ENCODE measurements at places on chromosomes 3 and 15.

GRCh38 chr15:57570340-57570739 is 21.4 kb upstream of the MYZAP start:
- DNase-seq: no peak

- DNase-seq: no peak
These were observed 53.5 kb downstream of the AMOTL2 start for GRCh38 chr3:134320749-134321148.

DNA sequence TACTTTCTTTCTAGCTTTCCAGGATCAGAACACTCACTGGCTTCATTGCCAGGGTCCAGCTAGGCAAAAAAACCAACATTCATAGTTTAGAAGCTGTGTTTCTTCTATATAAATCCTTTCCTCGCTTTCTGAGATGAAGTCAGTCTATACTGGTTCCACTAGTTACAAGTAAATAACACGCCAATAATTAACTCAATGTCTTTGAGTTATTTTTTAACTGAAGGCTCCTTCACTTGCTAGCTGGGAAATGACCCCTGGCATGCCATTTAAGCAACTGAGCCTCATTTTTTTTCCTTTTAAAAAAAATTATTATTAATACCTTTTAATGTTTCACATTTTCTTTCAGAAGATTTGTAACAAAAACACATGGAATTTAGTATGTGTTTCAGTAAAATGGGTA is 2.1 kb upstream of the CCDC174 start:
- no peak for DNase-seq

DNA sequence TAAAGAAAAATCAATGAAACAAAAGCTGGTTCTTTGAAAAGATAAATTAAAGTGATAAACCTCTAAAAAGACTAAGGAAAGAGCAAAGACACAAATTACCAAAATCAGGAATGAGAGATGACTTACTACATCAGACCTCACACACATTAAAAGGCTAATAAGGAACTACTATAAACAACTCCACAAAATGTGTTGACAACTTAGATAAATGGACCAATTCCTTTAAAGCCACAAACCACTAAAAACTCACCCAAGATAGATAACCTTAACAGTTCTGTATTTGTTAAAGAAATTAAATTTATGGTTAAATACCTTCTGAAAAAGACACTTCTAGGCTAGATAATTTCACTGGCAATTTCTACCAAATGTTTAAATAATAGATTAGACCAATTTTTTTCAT is 170.4 kb downstream of the SMAD6 start:
- DNase-seq: no peak

GRCh38 chr15:85955501-85956391 is 123.9 kb upstream of the AGBL1 start:
- no peak for DNase-seq

- DNase-seq: no peak
These were observed 498.2 kb downstream of the PYDC2 start for GRCh38 chr3:191958980-191959671.

- DNase-seq: peak; percentile 45
These were observed 1.4 kb upstream of the WNT5A start for GRCh38 chr3:55488398-55489055.

- DNase-seq: peak; percentile 81
These were observed 28.2 kb downstream of the UBE3A start for GRCh38 chr15:25410649-25411048.

- peak; percentile 67 for DNase-seq
These were observed 9.8 kb upstream of the RUVBL1 start for GRCh38 chr3:128133273-128133883.

DNA sequence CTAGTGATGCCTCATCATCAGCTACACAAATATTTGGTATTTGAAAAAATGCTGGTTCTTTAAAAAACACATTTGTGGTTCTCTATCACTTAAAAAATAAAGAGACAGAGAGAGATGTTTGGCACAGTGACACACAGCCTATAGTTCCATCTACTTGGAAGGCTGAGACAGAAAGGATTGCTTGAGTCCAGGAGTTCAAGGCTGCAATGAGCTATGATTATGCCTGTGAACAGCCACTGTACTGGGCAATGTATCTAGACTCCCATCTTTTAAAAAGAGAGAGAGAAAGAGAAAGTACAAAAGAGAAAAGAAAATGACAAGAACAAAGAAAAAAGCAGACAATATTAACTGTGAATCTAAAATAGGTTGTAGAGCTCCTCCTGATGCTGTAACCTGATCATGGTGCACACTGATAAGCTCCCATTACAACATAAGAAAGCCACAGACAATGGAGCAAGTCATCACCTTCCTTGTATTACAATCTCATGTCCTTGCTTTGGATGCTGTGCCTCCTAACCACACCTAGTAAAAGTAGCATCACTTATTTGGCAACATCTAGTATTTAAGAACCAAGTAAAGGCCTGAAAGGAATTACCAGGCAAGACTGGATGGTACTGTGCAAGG is 31.7 kb upstream of the MAP4 start:
- DNase-seq: no peak

DNA sequence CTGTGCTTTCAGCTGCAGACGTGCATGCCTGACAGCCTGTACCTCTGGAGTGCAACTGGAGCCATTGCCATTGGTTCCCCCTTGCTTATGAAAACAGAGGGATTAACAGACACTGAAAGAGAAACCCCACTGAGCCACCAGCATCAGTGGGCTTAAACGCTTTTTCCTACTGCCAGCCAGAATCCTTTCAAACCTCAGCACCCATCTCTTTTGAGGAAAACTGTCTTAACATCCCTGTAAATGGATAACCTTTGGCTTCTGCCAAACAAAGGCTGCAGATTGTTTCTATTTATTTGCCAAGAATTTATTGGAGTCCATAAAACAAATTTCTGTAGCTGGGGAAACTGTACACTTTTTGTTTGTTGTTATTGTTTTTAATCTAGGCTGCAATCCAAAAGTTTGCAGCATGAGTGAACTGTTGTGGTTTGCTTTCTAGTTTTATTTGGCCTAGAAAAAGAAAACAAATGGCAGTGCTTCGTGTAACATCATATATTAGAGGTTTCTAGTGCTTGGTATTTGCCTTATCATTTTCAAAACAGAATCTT is 369.2 kb upstream of the IL12A start:
- DNase-seq: no peak

- peak; percentile 19 for DNase-seq
These were observed 73.3 kb upstream of the RAD18 start for GRCh38 chr3:9036404-9037131.

GRCh38 chr3:73228959-73229358 is 167.5 kb downstream of the EBLN2 start:
- no peak for DNase-seq

DNA sequence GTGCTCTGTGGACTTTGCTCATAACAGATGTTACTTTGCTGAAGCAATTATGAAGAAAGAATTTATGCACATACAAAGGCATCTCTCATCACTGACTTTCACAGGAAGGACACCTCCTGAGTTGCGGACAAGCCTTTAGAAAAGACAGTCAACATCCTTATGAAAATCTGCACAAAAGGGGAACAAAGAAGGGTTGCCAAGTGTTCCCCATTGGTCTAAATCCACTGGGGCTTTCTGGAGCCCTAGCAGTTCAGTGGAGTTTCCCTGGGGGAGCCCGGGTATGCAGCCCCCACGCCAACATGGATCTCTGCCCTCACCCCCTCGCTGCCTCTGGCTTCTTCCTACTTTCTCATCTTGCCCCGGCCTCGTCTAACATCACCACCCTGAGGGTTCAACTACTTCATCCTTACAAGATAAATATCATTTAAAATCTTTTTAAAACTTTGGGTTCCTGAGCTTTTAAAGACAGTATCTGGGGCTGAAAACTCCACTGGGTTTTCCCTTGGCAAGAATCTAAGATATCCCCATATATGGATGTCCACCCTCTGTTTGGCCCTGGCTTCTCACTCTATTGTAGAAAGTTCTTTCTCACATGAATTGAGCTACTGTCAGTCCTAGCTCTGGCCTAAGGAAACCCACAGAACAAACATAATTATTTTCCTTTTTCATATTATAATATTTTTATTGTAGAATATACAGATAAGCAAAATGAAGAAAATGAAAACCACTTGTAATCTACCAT is 207.9 kb upstream of the RGMA start:
- DNase-seq: peak; percentile 10

DNA sequence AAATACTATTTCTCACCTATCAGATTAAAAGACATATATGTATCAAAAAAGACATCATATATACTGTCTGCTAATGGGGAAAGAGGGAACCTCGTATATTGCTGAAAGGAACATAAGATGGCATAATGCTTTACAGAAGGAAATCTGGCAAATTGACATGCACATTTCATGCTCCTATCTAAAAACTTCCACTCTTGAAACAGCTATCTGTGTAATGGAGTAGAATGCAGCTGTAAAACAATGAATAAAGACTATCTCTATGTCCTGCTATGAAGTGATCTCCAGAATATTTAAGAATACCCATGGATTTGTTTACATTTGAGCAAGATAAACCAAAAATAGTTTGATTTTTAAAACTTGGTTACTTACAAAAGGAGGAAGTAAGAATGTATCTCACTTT is 107.4 kb downstream of the TBL1XR1 start:
- peak; percentile 25 for DNase-seq

- DNase-seq: no peak
These were observed 21.4 kb downstream of the SNX4 start for GRCh38 chr3:125498630-125499029.

DNA sequence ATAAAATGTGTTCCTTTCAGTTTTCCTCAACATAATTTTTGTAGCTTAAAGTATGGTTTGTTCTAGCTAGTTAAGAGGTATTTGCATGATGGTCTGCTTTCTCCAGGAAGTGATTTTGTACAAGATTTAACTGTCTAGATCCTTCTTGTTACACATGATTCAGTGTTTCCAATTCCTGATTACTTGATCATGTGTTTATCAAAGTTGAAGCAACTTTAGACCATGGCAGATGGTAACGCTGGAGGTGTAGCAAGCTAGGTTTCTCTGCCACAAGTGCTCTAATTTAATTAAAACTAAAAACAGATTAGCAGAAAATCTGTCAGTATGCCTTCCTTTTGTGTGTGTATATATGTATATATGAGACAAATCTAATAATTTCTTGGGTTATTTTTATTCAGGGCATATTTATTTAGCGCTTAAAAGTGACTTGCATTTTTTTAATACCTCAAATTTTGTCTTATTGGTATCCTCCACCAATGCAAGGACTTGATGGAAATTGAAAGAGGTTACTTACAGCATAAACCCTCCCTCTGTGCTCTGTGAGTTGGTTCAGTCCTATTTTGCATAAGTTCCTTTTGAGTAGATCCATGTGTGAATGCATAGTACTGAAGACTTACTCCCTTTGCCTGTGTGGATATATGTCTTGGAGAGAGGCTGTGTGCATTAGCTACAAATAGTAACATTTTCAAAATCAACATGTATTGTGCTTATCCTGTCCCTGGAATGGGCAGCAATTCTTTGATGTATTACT is 157.3 kb upstream of the CGNL1 start:
- peak; percentile 9 for DNase-seq

GRCh38 chr15:49495993-49496753 is 73.1 kb downstream of the FGF7 start:
- no peak for DNase-seq

DNA sequence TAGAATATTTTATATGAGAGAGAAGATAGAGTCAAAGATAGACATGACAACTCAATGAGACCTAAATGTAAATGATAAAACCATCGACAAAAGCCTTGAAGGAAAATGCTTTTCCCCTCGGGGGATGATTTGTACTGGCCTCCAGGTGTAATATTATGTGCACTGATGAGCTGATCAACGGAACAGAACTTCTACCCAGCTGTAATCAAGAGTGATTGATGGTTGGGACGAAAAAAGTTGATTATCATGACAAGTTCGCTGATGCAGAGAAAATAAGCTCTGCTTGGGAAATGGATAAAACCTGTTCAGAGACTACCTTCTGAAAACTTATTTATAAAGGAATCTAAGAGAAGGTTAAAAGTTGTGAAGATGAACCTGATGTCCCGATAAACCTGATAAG is 210.7 kb downstream of the ZNF385D start:
- DNase-seq: no peak

GRCh38 chr3:14244521-14245247 is 66.1 kb downstream of the LSM3 start:
- DNase-seq: no peak

DNA sequence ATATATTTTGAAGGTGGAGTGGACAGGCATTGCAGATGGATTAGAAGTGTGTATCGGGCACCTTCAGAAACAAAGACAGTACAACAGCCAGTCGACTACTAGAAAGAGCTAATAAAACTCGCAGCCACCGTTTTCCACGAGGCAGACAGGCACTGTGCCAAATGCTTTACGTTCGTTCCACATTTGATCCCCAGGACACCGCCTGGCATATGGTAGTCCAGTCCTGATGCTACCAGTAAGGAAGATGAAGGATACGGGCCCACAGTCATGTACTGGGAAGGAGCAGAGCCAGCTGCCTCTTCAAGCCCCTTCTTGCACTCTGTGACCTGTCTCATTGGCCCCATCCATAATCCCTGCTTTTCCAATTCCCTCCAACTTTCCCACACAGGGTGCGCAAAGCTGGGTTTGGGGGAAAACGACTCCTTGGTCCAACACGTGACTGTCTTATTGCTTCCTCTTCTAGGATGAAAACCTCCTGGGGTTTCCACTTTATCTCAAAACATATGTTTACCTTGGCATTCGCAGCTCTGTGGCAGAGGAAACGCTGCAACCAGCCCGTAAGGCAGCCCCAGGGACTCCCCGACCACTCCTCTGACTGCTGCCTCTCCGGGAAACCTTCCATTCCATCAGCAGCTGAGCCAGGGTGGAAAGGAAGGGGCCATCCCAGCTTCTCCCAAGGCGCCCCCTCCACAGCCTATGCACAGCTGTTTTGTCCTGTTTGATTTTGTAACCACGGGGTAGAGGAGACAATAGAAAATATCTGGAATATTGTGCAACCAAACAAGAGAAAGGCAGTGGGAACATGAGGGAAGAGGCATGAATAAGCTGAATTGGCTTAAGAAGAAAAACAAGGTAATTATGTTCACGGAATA is 107.4 kb downstream of the ADAMTS17 start:
- no peak for DNase-seq

DNA sequence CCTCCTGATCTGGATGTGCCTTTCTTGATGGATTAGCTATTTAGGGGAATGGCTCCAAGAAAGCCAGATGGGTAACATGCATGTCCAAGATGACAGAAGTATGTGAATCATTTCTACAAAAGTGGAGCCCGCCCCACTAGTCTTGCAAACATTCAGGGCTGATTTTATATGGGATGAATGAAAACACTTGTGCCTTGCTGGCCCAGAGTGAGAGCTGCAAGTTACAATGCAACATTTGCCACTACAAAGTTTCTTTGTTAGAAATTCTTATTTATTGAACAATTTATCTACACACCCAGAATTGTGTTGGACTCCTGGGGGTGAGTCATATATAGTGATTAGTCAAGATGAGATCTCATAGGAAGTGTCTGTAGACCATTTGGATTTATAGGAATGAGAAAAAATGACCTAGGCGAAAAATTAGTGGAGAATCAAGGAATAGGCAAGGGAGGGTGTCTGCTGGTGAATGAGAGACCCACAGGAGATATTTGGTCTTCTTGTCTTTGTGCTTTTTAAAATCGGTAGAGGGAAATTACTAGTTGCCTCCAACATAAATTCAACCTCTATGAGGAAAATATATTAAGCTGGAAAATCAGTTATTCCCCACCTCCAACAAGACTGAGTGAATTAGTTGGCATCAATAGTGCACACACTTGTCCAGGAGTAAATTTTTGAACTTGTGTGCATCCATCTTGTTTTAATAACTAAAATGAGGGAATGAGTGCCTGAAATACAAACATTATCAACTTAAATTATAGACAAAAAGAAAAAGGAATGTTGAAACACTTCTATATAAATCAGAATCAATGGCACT is 53.5 kb upstream of the DCBLD2 start:
- no peak for DNase-seq

- no peak for DNase-seq
These were observed 144.8 kb downstream of the SMAD6 start for GRCh38 chr15:66846811-66847210.
